NCI-H524 (cell line): ENCODE measurements at places on chromosomes 13 and 19.

DNA sequence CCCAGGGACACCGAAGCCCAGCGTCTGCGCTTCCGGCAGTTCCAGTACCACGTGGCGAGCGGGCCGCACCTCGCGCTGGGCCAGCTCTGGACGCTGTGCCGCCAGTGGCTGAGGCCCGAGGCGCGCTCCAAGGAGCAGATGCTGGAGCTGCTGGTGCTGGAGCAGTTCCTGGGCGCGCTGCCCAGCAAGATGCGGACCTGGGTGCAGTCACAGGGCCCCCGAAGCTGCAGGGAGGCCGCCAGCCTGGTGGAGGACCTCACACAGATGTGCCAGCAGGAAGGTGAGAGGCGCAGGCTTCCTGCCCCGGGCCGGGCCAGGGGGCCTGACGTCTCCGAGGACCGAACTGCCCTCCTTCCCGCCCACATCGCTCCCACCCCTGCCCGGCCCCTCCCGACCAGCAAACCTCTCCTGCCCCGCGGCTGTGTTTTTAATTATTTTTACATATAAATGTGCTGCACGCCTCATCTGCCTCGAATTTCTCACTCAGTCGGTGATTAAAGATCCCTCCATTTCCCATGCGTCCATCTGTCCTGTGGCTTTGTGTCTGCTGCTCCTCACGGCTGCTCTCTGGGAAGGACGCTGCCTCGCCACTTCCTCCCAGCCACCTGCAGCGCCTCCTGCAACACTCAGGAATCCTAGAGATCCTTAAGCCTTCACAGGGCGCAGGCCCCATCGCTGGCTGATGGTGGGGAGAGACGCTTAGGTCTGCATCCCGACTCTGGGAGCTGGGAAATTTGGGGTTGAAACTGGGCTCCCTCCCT lies 4.3 kb downstream of the ZSCAN1 start:
- DNase-seq = no peak

GRCh38 chr19:23116802-23117571 lies at the start of gene ZNF730:
Gene ZNF730 (plus strand): TSS chr19:23117025. CDS start chr19:23117174, 149 bp downstream.
- DNase-seq = peak; percentile 27

DNA sequence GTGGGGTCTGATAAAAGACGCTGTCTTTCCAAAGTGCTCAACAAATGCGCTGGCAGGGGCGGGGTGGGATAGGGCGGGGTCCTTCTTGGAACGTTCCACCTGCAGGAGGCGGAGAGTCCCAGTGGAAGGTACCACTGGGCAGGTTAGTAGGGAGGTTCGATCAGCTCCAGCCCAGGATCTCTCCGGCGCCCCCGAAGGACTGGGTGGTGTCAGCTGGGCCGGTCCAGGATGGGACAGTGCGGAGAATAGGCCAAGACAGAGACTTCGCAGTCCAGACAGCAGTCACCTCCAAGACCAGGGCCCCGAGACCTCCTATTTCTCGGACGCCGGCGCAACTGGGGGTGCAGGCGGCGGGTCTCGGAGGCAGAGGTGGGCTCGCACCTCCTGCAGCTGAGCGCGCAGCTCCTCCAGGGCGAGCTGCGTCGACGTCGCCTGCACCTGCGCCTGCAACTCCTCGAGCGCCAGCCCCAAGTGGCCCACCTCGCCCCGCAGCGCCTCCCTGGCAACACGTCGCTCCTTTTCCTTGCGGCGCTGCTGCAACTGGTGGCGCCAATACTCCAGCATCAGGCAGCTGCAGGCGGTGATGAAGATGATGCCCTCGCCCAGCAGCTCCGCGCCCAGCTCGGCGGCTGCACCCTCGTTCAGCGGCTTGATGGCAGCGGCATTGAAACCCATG lies 21.6 kb downstream of the VASP start:
- DNase-seq = peak; percentile 41

GRCh38 chr13:24007979-24008620 lies 110.8 kb upstream of the C1QTNF9B start:
- no peak for DNase-seq

DNA sequence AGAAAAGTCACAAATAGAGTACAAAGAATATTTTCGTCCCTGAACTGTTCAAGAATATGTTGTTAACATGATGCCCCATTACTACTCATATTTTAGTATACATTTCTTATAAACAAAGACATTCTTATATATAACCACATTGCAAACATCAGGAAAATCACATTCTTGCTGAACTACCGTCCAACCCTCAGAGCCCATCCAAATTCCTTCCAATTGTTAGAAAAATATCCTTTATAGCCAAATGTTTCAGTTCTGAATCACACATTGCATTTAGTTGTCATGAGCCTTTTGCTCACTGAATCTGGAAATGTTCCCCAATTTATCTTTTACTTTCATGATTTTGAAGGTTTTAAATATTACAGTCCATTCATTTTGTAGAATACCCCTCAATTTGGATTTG lies 467.8 kb upstream of the ARGLU1 start:
- DNase-seq = no peak

GRCh38 chr19:7292950-7293761 lies 1.1 kb downstream of the INSR start:
- DNase-seq = peak; percentile 19

DNA sequence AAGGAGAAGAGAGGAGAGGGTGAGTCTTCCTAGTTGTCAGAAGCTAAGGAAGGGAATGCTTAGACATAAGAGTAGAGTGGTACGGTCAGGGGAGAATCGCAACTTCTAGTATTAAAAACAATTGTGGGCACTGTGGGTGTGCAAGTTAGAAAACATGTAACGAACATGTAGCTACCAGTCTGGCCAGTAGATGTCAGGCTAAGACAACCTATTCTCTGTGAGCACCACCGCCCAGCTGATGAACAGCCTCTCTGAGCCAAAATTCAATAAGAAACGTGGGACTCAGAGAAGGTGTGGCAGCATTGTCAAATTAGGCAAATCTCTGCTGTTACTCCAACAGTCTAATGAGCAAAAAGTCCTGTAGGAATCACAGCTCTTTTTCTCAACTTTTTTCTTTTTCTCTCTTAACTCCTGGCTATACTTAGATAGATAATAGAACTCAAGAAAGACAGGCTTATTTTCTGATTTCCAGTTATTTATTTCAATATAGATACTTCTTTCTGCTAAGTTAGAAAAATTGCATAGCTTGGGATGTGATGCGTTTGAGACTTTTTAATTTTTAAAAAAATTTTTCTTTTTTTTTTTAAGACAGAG lies 186.2 kb downstream of the USP12 start:
- DNase-seq = peak; percentile 83

GRCh38 chr13:20174656-20175405 lies 14.0 kb upstream of the GJA3 start:
- DNase-seq = no peak

DNA sequence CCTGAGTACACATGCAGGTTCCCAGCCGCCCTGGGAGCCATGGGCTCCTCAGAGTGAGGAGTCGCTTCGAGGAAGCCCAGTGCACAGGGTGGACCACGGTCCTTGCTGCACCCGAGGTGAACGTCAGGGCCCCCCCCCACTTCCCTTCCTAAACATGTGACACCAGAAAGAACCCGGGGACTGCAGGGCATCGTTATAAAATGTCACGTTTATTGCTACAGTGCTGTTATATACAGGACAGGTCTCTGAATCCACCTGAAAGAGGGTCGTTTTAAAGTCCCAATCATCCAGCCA lies 3.8 kb upstream of the UQCR11 start:
- no peak for DNase-seq

DNA sequence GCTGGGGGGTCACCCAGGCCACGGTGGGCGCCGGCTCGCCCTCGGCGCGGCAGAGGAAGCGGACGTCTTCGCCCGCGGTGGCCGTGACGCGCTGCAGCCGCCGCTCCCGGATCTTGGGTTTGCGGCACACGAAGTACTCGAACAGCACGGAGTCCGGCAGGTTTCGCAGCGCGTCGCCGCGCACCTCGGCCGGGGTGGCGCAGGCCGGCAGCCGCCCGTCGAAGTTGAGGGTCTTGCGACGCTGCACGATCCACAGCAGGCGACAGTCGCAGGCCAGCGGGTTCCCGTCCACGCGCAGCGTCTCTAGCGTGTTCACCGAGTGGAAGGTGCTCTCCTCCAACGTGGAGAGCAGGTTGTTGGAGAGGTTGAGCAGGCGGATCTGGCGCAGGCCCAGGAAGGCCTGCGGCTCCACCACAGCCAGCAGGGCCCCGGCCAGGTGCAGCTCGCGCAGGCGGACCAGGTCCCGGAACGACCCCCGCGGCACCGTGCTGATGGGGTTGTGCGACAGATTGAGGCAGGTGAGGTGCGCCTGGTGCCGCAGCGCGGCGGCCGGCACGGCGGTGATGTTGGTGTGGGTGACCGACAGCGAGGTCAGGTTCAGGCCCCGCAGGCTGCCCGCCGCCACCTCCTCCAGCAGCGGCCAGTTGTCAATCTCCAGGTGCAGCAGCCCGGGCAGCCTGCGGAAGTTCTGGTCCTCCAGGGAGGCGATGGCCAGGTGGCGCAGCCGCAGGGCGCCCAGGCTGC lies 8.6 kb upstream of the PEAK3 start:
- DNase-seq = no peak

DNA sequence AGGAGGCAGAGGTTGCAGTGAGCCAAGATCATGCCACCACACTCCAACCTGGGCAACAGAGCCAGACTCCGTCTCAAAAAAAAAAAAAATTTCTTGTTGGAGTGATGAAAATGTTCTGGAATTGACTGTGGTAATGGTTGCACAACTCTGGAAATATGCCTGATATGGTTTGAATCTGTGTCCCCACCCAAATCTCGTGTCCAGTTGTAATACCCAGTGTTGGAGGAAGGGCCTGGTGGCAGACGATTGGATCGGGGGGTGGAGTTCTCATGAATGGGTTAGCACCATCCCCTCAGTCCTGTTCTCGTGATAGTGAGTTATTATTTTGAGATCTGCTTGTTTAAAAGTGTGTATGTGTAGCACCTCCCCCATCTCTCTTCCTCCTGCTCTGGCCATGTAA lies 41.1 kb upstream of the MAP3K10 start:
- DNase-seq = no peak
